ENCODE measurements at places on chromosomes 1 and 21.

DNA sequence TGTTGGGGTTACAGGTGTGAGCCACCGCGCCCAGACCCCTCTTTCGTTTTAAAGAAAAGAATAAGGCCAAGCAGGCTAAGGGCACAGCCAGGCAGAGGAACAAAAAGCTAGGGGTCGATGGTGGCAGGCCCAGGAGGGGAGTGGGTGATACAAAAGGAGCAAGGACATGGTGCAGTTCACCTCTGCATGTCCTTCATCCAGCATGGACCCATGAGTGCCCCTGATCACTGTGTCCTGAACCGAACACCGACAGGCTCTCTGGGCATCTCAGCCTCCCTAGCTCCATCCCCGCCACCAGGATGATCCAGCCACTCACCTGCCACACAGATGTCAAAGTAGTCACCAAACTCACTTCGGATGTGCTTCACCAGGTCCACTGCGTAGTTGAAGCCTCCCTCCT, 5.9 kb downstream of the MTHFR start:
- no peak overlapping the region for H3K4me3 ChIP-seq
- H3K27ac ChIP-seq, result no peak overlapping the region
- DNase-seq, result no peak

- peak overlapping the region; percentile 48 for H3K4me3 ChIP-seq
- H3K27me3 ChIP-seq, result no peaks in the 10 kb centered on the region
- H3K4me1 ChIP-seq, result peaks cover 45% of the 10 kb centered on the region
- DNase-seq, result peak; percentile 57
These were observed 173.4 kb upstream of the HMCN1 start for GRCh38 chr1:185560760-185561159.

- no peaks in the 10 kb centered on the region for H3K4me1 ChIP-seq
- H3K27me3 ChIP-seq, result peaks cover 4% of the 10 kb centered on the region
- H3K36me3 ChIP-seq, result no peaks in the 10 kb centered on the region
- no peak for DNase-seq
These were observed at the start of gene CFAP45 for GRCh38 chr1:159900086-159900680. CFAP45 (minus strand) TSS chr1:159900165; CDS start chr1:159900098, 67 bp downstream.

- no peak overlapping the region for H3K27ac ChIP-seq
- no peak for DNase-seq
- H3K27me3 ChIP-seq, result no peaks in the 10 kb centered on the region
- no peaks in the 10 kb centered on the region for H3K4me1 ChIP-seq
- H3K4me3 ChIP-seq, result no peak overlapping the region
These were observed 647.2 kb upstream of the CXADR start for GRCh38 chr21:16865632-16866031.

GRCh38 chr21:39673736-39674135, 61.0 kb downstream of the B3GALT5 start:
- H3K36me3 ChIP-seq, result no peaks in the 10 kb centered on the region
- no peak overlapping the region for H3K27ac ChIP-seq
- H3K4me1 ChIP-seq, result no peaks in the 10 kb centered on the region
- no peaks in the 10 kb centered on the region for H3K27me3 ChIP-seq
- no peak for DNase-seq

GRCh38 chr1:66271904-66272254, 262.1 kb upstream of the SGIP1 start:
- no peaks in the 10 kb centered on the region for H3K27me3 ChIP-seq
- DNase-seq, result no peak
- H3K36me3 ChIP-seq, result peaks cover 8% of the 10 kb centered on the region
- peaks cover 59% of the 10 kb centered on the region for H3K4me1 ChIP-seq
- H3K4me3 ChIP-seq, result no peak overlapping the region

DNA sequence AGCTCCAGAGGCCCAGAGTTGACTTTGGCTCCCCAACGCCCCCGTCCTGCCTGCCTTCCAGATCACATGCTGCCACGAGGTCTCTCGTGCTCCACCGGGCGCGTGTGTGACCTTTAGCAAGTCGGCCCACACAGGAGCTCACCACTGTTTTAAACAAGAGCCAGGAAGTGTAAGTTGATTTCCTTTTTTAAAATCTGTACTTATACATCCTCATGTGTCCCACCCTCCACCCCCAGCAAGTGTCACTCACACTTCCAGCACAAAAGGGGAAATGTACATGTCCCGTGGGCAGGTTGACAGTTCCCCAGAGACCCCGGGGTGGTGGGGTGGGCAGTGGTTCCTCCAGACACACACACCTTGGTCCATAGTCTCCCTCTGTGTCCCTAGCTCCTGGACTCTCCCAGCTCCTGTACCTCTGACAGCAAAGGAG, 84.4 kb downstream of the STUM start:
- no peak overlapping the region for H3K4me3 ChIP-seq
- H3K27ac ChIP-seq, result no peak overlapping the region
- peaks cover 10% of the 10 kb centered on the region for H3K36me3 ChIP-seq

DNA sequence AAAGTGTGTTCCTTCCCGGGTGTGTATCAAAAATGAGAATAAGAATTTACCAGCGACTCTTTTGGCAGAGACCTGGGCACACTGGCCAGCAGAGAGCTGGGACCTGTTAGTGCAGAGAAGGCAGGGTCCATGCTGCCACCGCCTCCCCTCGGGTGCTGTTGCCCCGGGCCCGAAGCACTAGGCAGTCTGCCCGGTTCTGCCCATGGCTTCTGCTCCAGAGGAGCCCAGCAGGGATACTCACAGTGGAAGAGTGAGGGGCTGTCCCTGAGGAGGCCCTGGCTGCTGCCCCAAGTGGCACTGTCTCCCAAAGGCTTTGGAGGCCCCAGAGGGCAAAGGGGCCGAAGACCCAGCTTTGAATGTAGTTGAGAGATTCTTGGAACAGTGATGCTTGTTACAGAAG, 80.5 kb downstream of the MIS18A start:
- no peaks in the 10 kb centered on the region for H3K4me1 ChIP-seq
- H3K27me3 ChIP-seq, result peaks cover 4% of the 10 kb centered on the region
- no peak overlapping the region for H3K27ac ChIP-seq
- H3K4me3 ChIP-seq, result no peak overlapping the region

DNA sequence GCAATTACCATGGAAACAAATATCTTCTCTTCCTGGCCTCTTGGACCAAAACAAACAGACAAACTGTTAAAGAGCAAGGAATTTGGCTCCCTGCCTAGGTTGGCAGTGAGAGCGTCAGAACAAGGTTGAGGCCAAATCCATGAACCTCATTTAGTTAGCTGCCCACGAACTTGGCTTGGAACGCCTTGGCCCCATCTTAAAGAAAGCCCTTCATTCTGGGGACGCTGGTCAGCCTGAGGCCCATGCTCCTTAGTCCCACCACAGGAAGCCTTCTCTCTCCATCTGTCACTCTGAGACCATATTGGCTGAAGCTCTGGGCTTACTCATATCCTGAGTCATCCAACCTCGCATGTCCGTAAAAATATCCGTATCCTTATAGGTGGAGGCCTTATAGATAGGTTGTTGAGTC, 62.4 kb upstream of the DIRAS3 start:
- no peak for DNase-seq
- peaks cover 2% of the 10 kb centered on the region for H3K4me1 ChIP-seq
- peaks cover 2% of the 10 kb centered on the region for H3K27me3 ChIP-seq
- no peak overlapping the region for H3K4me3 ChIP-seq
- H3K27ac ChIP-seq, result no peak overlapping the region
- no peaks in the 10 kb centered on the region for H3K36me3 ChIP-seq

- H3K4me1 ChIP-seq, result no peaks in the 10 kb centered on the region
- peaks cover 37% of the 10 kb centered on the region for H3K27me3 ChIP-seq
- no peaks in the 10 kb centered on the region for H3K36me3 ChIP-seq
- H3K27ac ChIP-seq, result no peak overlapping the region
These were observed 72.5 kb downstream of the ENAH start for GRCh38 chr1:225580238-225581099.

DNA sequence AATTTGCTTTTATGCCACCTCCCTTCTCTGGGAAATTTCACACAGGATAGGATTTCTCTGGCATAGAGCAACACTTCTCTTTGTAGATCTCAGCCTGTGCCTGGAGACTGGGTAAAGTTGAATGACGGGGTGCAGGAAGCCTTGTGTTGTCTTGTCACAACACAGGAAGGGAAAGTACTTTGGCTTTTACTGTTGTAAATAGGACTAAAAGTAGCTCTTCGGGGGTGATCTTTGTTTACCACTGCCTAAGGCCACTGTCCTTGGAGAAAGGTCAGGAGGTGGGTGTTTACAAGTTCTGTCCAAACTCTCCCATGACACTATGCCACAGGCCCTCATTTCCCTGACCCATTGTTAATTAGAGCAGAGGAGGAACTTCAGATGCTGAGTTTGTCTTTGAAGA, 139.7 kb downstream of the FGGY start:
- no peak overlapping the region for H3K27ac ChIP-seq
- DNase-seq, result no peak
- no peak overlapping the region for H3K4me3 ChIP-seq
- H3K36me3 ChIP-seq, result peaks cover 3% of the 10 kb centered on the region
- H3K4me1 ChIP-seq, result peaks cover 22% of the 10 kb centered on the region
- no peaks in the 10 kb centered on the region for H3K27me3 ChIP-seq

DNA sequence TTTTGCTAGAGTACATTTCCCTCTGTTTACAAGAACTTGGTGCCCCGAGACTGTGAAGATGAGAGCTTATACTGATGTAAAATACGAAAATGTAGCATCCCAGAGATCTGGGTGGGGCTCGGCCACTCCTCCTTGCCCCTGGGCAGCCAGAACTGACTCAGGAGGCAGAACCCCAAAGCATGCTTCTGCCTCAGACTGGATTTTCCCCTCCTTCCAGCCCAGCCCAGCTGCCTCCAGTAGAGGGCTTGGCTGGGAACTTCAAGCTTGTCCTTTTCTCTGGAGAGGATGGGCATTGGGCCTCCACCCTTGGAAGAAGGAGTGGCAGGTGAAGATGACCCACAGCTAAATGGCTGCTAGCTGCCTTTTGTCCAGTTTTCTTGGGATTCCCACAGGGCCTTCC, 24.3 kb upstream of the BTG2 start:
- peaks cover 44% of the 10 kb centered on the region for H3K4me1 ChIP-seq
- H3K27ac ChIP-seq, result no peak overlapping the region
- no peak for DNase-seq
- no peaks in the 10 kb centered on the region for H3K27me3 ChIP-seq
- no peak overlapping the region for H3K4me3 ChIP-seq

DNA sequence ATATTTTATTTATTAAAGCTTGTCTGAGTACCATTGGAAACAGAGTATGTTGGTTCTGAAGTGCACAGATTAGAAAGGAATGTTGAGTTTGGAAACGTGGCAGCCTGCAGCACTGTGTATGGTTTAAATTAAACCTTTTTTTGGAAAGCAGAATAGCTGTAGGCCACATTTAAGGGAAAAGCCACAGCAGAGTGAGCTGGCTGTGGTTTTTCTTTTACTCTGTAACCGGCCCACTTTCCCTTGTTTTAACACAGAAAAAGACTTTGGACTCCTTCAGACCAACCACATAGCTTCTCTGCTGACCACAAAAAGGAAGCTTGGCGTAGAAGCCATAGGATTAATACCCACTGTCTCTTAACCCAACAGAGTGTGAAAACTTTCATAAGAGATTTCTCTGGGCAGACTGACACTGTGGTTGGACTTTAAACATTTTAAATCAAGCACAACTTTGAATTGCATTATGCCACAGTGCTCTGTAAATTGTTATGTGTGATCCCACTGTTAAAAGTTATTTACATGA, 75.2 kb downstream of the NFIA start:
- DNase-seq, result peak; percentile 53
- H3K27ac ChIP-seq, result no peak overlapping the region
- H3K4me1 ChIP-seq, result peaks cover 28% of the 10 kb centered on the region
- no peak overlapping the region for H3K4me3 ChIP-seq

- no peaks in the 10 kb centered on the region for H3K36me3 ChIP-seq
- H3K4me3 ChIP-seq, result no peak overlapping the region
- H3K27me3 ChIP-seq, result peaks cover 20% of the 10 kb centered on the region
- H3K4me1 ChIP-seq, result no peaks in the 10 kb centered on the region
- no peak for DNase-seq
These were observed 140.0 kb downstream of the SPATA46 start for GRCh38 chr1:162236618-162237017.

DNA sequence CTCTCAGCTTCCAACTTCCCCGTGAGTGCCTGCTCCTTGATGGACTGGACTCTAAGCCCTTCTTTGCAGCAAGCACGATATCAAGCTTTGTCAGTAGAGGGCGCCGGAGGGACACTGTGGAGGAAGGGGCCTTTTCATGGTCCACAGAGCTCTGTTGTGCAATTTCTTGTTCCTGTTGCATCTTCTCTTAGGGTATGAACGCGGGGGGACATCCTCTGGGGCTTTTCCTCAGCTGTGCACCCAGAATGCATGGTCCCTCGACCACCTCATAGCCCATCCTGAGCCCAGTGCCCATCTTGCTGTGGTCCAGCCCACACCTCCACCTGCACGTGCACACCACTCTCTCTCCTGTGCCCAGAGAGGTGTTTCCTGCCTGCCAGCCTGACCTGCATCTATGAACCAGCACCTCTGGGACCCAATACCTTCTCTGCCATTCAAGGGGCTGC, 556.8 kb downstream of the PTPRU start:
- H3K4me3 ChIP-seq, result no peak overlapping the region
- peak; percentile 79 for DNase-seq
- H3K4me1 ChIP-seq, result no peaks in the 10 kb centered on the region
- no peaks in the 10 kb centered on the region for H3K27me3 ChIP-seq

DNA sequence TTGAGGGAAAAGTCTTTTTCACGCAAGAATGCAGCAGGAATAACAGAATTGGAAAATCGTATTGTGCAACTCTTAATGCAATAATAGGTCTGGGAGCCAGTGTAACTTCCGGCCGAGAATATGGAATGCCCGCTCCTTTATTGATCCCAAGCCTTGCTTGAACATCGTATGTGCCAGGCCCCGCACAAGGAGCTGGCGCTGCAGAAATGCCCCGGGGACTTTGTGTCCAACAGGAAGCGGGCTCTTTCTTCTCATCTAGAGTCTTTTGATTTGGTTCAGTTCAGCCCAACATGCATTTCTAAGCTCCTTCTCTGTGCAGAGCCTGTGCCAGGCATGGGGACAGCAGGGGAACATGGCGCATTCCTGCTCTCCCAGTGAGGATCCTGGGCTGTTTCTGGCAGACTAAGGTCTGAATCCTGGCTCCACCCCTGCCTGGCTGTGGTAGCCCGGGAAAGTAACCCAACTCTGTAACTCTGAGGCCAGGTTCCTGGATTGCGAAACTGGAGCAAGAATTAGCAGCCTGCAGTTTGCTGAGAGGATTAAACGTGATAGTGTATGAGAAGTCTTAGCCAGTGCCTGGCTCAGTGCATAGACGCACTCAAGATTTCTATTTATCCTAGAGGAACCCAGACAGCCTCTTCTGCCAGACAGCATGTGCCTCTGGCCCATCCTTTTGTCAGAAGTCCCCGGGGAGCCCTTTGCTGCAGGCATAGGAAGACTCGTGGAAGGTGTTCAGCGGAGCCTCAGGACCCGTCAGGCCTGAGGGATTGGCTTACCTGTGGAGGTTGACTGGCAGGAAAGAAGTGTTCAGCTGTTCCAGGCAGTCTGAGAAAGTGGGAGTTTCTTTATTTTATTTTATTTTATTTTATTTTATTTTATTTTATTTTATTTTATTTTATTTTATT, 987 bp upstream of the CDCP2 start:
- H3K36me3 ChIP-seq, result no peaks in the 10 kb centered on the region
- DNase-seq, result no peak
- H3K4me3 ChIP-seq, result no peak overlapping the region
- H3K4me1 ChIP-seq, result peaks cover 5% of the 10 kb centered on the region
- H3K27ac ChIP-seq, result no peak overlapping the region

GRCh38 chr1:46205141-46205540, 2.0 kb downstream of the LURAP1 start:
- H3K27ac ChIP-seq, result no peak overlapping the region
- peaks cover 5% of the 10 kb centered on the region for H3K4me1 ChIP-seq
- H3K27me3 ChIP-seq, result no peaks in the 10 kb centered on the region
- H3K4me3 ChIP-seq, result no peak overlapping the region
